ENCODE measurements at places on chromosomes 12 and 14. TPM values are rescaled to one million over a fixed set of nuclear protein-coding genes. Genes with fewer than 3 reads are reported as not detected.

HSPA2 gene
- 3.7 TPM for total RNA-seq

C12orf56 gene
- total RNA-seq, result 0.29 TPM

CLEC4C gene
- total RNA-seq, result not detected

PRICKLE1 gene
- total RNA-seq, result 0.15 TPM

BEGAIN gene
- 1.2 TPM for total RNA-seq

LPAR5 gene
- total RNA-seq, result 5.7 TPM

TMEM132C gene
- total RNA-seq, result not detected

NGB gene
- not detected for total RNA-seq

PCED1B gene
- 55.1 TPM for total RNA-seq

KCNK10 gene
- total RNA-seq, result not detected

CCDC88C gene
- 189 TPM for total RNA-seq

SLC8A3 gene
- 0.29 TPM for total RNA-seq

FGF6 gene
- total RNA-seq, result not detected

Measured in T-helper 1 cell treated with Interleukin-12 subunit alpha and Interleukin-12 subunit beta and Interleukin-4 antibody, amounts not matched to agents 30 ng/mL and 1 ng/mL, for 36 hours (primary cell).